Putamen (tissue), 1 donor: ENCODE measurements at places on chromosomes 12 and 14.
A peak's percentile ranks its signal among the peaks of the same experiment; 100 is the strongest.

- DNase-seq: no peak
These were observed 144.3 kb downstream of the MED13L start for GRCh38 chr12:116133149-116133548.

DNA sequence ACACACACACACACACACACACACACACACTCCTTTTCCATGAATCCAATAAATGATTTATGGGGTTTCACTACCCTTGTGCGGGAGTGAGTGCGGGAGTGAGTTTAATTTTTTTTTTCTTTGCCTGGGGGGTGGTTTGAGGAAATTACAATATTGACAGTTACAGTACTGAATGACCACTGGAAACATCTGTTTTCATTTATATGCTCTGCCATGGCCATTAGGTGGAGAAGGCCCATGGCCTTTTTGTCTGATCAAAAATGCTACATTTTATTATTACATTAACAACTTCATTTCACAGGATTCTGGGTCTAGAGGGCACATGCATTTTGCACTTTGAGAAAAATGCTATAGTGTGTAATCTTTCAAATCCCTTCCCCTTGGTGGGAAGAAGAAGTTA, 5.9 kb downstream of the TBX3 start:
- DNase-seq: no peak

DNA sequence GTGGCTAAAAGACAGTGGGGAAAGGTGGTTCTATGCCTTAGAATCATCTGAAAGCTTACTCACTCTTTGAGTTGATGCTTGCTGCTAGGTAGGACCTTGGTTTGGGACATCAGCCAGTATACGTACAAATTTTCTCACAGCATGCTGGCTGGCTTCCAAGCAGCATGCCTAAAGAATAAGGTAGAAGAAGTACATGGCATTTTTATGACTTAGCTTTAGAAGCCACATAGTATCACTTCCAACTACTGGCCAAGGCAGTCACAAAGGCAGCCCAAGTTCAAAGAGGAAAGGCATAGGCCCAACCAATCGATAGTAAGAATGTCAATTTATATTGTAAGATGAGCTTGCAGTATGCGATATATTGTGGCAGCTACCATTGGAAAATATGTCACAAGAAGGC, 284.2 kb upstream of the CAND1 start:
- no peak for DNase-seq

- peak; percentile 83 for DNase-seq
These were observed 123.0 kb downstream of the GLT1D1 start for GRCh38 chr12:128976120-128976738.

DNA sequence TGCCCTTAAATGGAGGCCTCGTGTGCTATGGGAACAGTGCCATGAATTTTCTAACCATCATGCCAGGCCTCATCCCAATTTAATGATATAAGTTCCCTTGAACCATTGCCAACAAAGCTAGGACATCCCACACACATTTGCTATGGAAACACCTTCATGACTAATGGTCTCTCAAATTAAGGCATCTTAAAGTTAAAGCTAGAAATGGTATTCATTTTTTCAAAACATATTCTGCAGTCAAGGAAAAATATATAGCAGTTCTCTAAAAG, 117.3 kb downstream of the BTG1 start:
- no peak for DNase-seq

DNA sequence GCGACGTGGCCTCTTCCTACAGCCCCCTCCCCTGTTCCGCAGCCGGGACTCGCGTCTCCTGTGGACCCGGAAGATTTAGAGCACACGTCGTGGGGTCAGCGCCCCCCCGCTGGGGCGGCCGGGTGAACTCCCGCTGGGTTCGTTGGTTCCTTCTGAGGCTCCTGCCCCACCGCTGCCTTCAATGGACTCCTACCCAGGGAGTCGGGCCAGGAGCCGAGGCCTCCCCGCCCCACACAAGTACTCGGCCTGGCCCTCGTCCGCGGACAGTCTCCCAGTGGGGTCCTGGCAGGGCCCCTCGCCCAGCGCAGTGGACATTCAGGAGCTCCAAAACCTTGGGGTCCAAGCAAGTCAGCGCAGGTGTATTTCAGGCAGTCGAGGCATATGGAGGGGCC, 1.2 kb downstream of the MMP17 start:
- DNase-seq: no peak

DNA sequence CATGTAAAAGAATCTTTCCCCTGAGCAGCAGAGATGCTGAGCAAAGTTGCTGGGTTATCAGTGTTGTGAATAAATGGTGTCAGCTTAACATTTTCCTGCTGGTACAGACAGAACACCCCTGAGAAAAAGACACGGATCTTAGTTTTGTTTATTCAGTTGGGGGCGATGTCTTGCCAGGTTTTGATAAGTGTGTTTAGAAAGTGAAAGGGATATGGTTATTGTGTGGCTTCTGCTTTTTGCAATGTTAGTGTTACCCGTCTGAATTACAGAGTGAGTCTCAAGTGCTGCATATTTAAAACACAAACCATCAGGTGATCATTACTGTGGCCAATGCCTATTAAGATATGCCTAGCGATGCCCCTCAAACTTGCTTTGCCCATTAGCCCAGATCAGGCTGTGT, 864.6 kb upstream of the SEL1L start:
- DNase-seq: no peak

GRCh38 chr12:6423267-6424007, 21.3 kb upstream of the CD27 start:
- peak; percentile 88 for DNase-seq

- peak; percentile 70 for DNase-seq
These were observed at the start of gene DDN for GRCh38 chr12:48999371-49000131. Gene DDN, minus strand, starts transcription at chr12:48999375. Its CDS starts 88 bp downstream, at chr12:48999287.

DNA sequence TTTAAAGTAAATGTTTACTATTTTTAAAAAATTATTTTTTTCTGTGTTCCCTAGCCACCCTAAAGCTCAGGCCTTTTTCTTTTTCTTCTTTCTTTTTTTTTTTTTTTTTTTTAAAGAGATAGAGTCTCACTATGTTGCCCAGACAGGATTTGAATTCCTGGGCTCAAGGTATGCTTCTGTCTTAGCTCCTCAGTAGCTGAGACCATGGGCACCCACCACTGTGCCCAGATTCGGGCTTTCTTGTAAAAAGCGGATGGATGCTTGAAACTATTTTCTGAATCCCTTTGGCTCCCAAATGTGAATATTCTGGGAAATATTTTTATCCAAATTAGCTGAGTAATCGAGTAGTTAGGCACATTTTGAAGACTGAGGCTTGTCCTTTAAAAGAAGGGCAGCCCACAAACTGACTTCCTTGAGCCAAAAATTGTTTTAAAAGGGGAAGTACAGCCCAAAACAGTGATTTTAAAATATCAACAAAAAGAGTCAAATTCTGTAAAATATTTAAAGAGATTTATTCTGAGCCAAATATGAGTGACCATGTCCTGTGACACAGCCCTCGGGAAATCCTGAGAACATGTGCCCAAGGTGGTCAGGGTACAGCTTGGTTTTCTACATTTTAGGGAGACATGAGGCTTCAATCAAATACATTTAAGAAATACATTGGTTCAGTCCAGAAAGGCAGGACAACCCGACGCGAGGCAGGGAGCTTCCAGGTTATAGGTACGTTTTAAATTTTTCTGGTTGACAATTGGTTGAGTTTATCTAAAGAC, 28.8 kb upstream of the HIGD1C start:
- no peak for DNase-seq

- no peak for DNase-seq
These were observed 67.8 kb downstream of the NTF3 start for GRCh38 chr12:5499566-5500330.

DNA sequence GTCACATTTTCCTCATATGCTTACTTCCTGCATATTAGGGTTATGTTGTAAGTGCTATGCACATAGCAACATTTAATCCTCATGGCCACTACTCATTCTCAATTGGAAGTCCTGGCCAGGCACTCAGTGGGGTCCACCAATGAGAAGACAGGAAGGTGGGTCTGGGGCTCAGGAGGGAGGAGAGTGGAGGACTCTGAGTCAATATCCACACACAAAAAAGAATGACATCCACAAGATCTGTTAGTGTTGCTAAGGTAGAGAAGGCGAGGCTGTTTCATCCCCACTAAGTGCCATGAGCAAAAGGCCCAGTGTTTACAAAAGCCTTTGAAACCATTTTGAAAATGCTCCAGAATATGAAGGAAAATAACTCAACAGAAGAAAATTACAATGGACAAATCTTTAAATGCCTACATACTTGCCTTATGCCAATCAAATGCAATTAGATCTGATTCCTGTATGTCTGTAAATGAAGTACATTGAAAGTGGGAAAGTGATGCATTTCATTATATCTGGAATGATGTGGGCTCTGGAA, 53.9 kb downstream of the EID3 start:
- no peak for DNase-seq

DNA sequence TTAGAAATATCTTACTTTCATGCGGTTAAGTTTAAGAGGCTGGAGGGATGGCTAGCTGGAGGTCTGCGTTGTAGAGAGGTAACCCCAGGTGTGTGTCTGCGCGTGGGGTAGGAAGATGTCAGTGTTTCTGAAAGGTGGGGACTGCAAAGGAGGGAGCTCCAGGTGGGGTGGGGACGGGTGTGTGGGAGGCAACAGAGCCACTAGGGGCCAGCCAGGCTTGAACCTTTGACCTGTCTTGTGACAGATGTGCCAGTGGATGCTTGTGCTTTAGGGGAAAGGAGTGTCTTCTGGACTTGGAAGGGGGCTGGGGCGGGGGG, 841 bp downstream of the GLI1 start:
- DNase-seq: no peak

- no peak for DNase-seq
These were observed 268.2 kb downstream of the ALG10 start for GRCh38 chr12:34290381-34290995.

DNA sequence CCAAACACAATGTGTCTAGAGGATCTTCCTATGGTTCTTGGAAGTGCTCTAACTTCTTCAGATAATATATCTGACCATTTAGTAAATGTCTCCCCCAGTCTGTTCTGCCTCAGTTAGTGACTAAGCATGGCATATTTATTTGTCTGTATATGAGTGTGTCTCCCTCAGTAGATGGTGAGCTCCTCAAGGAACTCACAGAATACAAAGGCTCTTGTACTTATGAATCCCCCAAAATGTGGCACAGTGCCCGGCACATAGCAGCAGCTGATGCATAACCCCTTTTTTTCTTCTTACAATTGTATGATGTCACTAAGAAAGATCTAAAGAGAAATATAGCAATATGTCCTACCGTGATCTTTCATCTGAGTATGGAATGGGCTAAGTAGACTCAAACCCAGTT, 264.7 kb upstream of the PRICKLE1 start:
- DNase-seq: no peak

DNA sequence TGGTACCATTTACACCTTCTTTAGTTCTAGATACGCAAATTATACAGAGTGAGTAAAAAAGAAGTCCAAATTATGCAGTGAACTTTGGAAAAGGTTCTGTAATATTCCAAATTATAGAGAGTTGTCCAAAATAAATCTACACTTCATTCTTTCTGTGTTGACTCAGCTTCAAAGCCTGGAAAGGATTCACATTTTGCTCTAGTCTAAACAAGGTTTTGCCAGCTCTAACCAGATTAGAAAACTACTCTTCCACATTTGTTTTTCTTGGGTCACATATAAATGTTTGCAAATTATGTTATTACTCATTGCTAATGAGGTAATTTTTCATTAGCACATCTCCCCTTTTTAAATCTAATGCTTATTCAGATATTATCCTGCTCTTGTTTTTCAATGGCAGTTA, 1562.4 kb upstream of the SEL1L start:
- no peak for DNase-seq

- no peak for DNase-seq
These were observed 42.5 kb upstream of the C14orf180 start for GRCh38 chr14:104536942-104537612.

DNA sequence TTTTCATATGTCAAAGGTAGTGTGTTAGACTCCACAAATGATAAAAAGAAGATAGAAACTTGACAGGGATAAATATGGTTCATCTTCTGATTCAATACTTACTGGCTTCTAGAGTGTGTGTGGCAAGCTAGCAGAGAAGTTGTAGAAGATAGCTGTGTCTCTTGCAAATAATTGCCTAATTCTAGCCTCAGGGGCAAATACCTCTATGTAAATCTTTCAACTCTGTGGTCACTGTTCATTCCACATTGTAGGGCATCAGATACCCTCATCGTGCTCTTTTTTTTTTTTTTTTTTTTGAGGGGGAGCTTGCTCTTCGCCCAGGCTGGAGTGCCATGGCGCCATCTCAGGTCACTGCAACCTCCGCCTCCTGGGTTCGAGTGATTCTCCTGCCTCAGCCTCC, 1.7 kb downstream of the OLR1 start:
- DNase-seq: no peak
